ENCODE measurements at places on chromosomes 7 and 10.

GRCh38 chr7:28922624-28923331 is 35.4 kb downstream of the TRIL start:
- DNase-seq: peak; percentile 92

- no peak for DNase-seq
Observed at GRCh38 chr10:13528123-13528874, 515 bp downstream of the BEND7 start.

DNA sequence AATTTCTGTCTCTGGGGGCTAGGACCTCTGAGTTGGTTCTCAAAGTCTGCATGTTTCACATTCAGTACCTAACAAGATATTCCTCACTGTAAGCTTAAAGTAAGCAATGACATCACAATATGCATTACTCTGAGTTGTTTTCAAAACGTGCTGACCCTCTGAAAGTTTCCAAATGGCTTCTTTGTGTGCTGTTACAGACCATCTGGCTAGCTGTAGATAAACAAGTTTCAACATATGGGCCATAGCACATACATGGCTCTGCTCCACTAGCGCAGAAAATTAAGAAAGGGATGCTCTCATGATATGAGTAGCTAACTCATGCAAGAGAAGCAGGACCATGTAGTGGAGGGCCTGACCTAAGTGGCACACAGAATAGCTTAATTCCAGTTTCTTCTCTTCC is 119.0 kb downstream of the HTR7 start:
- DNase-seq: no peak

GRCh38 chr10:122878799-122879338 is 512 bp downstream of the FAM24B start:
- DNase-seq: no peak

- no peak for DNase-seq
Observed at GRCh38 chr10:80949785-80950184, 412.1 kb downstream of the SH2D4B start.

DNA sequence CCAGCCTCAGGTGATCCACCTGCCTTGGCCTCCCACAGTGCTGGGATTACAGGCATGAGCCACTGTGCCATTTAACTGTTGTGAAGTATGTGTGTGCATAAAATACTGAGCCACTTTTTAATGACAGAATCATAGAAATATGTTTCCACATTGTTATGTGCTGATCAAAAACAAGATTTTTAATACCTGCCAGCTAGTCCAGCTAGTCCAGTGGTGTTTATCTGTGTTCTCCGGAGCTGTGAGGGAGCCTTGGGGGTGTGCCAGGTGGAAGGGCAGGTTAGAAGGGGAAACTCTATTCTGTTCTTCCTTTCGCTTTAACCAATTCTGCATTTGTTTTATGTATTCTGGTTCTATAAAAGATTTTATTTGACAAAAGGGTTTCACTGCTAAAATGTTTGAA is 7.0 kb downstream of the FAM221A start:
- no peak for DNase-seq

GRCh38 chr7:30478349-30479201 is at the start of gene NOD1:
Gene NOD1 (minus strand): TSS chr7:30478784. CDS start chr7:30456921, 21,863 bp downstream.
- DNase-seq: peak; percentile 79

- DNase-seq: no peak
Observed at GRCh38 chr10:112092519-112092918, 91.0 kb downstream of the GPAM start.

GRCh38 chr7:92949748-92950147 is 113.4 kb upstream of the CDK6 start:
- no peak for DNase-seq

DNA sequence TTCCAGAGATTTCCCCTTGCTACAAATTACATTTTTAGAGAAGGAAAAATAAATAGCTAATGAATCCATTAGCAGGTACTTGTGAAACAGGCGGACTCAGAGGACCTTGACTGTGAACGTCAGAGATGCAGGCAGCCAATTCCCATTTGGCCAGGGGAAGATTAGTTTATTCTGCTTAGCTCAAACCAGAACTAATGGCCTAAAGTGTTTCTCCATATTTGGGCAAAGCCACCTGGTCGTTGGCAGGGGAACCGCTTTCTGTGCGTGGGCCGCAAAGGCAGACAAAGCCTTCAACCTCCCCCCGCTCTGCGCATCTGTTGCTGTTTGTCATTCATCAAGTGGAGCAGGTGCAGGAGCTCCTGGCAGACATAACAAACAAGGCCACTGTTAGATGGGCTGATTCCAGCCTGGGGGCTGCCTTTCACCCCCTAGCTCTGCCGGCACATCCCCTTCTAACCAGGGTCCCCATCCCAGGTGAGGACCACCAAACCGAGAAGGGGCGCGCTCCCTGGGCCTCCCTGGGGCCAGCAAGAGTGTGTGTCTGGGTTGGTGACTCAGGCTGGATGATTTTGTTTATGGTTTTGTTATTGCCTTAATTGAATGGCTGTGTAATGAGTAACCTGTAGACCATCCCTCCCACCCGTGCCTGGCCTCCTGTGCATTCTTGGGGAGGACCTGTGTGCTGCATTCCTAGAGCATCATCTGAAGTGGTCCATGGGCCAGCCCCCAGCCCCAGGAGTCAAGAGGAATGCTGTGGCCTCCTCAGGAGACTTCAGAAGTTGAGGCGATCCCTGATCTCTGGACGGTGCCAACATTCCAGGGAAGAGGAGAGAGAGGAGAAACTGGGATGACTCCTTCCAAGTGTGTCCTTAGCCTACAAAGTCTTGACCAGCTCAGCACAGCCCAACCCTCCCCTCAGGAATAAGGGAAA is 14.5 kb upstream of the CPA1 start:
- DNase-seq: no peak

DNA sequence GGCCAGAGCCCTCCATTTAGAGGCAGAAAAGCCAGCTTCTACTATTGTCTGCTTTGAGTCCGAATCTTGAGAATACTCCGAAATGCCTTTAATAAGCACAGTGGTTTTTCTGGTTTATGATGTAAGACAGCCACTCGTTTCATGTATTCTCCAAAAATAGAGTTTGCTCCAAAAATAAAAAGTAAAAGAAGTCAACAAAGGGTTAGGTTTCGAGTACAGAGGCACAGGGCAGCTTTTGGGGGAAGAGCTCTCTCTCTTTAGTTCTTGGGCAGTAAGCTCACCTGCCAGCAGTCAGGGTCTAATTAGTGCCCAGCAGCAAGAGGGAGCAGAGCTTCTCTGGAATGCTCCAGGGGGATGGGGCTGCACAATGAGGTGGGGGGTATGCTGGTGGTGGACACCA is 20.2 kb downstream of the CREB3L2 start:
- no peak for DNase-seq

DNA sequence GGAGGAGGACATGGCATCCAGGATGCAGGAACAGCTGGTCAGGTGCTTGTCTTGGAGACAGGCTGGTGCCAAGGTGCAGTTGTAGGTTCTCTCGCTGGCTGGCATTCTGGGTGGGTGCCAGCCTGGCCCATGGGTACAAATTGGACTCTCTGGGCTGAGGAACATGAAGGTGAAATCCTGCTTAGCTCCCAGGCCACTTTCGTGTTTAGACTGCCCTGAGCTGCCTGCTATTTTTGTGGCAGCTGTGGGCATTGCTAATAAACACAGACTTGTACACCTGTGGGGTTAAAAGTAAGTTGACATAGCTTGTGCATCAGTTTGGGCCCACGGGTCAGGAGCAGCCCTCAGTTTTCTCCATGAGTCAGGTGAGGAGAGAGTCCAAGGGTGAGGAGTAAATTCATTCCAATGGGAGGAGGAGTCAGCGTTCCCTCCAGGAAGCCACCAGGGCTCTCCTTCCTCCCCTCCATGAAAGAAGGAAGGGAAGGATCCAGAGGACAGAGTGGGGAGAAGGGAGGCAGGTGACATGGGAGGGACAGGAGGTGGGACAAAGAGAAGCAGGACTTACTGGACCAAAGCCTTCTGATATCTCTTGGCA is 380.0 kb downstream of the GLRX3 start:
- no peak for DNase-seq

DNA sequence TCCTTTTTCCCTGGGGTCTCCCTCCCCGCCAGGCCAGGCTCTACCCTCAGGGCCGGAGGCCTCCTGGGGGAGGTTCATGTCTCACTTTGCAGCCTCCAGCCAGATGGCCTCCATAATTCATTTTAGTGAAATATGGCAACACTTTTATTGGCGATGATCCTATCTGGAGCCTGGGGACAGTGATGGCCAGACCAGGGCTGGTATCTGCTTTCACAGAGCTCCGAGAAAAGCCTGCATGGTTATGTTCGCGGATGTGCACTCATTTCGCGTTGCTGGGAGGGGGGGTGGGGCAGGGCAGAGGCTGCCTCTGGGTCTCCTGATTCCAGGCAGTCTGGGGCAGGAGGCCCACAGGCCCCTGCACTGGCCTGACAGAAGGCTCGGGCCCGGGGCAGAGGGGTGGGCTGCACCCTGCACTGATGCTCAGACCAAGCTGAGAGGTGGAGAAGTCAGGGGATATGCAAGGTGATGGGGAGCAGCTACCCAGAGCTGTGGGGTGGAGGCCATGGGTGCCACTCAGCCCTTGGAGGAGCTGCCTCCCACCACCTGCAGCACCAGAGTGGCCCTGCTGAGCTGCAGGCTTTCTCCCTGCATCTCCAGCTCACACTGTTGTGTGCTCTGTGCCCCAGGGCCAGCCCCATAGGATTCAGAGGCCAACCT is 85.3 kb upstream of the RET start:
- DNase-seq: no peak

DNA sequence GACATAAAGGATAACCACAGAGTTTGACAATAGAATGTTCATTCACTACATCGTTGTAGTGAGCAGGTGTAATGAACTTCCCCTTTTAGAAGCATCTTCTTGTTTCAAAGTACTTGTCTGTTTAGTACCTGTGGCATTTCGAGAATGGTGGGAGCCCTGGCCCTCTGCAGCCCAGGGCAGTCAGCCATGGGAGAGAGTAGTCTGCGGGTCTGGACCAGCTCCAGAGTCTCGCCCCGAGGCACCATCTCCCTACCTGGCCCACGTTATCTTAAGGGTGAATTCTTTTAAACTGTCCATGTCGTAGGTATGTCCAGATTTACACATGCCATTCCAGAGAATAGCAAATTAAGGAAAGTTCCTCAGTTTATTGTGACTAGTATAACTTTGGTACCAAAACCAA is 99.7 kb downstream of the BMPR1A start:
- no peak for DNase-seq

GRCh38 chr7:157787275-157787701 is 450.5 kb downstream of the DNAJB6 start:
- no peak for DNase-seq

DNA sequence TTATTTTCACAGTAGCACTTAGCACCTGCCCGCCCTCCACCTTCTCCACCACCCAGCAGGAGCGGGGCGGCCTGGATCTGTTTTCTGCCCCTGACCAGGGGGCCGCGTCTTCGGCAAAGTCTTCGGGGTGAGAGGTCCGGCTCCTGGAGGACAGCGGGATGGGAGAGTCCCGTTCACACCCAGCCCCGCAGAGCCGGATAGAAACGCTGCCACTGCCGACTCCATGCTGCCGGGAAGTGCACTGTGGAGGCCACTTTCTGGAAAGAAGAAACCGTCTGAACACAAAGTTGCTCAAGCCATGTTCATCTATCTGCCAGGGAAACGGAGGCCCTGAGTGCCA is 14.5 kb upstream of the ZNF273 start:
- DNase-seq: no peak

DNA sequence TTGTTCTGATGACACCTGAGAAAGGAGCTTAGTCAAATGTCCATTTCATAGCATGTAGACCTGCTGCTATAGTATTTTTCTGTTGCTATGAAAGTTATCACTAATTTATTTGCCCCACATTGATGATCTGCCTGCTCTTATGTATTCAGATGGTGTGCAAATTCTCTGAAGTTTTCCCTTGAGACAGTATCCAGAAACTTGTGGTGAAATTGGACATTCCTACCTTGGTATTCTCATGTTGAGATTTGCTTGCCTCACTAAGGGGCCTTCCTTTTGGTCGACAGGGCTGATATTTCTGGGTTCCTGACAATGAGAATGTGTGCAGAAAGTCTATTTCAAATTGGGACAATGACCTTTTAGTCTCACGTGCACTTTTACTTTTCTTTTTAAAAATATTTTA is 253.2 kb upstream of the FZD8 start:
- DNase-seq: no peak

- no peak for DNase-seq
Observed at GRCh38 chr7:151330661-151331060, 11.0 kb upstream of the NUB1 start.

GRCh38 chr7:101820703-101821102 is 3.3 kb downstream of the CUX1 start:
- no peak for DNase-seq

DNA sequence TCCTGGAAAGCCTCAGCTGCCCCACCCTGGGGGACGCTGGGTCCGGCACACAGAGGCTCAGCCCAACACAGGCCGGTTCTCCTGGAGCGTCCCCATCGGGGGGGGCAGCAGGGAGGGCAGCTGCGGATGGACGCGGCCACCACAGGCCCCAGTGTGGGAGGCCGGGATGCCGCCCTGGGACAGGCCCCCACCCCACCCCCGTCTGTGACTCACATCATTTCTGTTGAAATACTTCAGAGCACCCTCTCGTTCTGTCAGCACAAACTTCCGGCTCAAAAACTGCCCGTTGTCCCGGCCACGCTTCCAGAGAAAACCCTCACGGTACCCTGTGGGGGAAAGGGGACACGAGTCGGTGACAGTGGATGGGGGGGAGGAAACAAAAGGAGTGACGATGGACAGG is 28.5 kb downstream of the GET4 start:
- DNase-seq: no peak

DNA sequence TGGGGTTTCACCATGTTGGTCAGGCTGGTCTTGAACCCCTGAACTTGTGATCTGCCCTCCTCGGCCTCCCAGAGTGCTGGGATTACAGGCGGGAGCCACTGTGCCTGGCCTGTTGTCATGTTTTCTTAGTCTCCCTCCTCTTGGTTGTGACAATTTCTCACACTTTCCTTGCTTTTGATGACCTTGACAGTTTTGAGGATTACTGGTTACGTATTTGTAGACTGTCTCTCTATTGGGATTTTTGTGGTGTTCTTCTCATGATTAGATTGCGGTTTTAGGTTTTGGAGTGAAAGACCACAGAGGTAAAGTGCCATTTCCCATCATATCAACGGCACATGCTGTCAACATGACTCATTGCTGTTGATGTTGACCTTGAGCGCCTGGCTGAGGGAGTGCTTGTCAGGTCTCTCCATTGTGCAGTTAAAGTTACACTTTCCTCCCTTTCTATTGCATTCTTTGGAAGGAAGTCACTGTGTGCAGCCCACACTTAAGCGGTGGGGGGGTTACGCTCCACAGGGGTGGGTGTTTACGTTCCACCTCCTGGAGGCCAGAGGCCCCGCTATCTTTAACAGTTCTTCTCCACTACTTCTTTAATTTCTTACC is 10.8 kb downstream of the NEURL1 start:
- DNase-seq: no peak

GRCh38 chr10:61363006-61363405 is 90.2 kb downstream of the TMEM26 start:
- no peak for DNase-seq

DNA sequence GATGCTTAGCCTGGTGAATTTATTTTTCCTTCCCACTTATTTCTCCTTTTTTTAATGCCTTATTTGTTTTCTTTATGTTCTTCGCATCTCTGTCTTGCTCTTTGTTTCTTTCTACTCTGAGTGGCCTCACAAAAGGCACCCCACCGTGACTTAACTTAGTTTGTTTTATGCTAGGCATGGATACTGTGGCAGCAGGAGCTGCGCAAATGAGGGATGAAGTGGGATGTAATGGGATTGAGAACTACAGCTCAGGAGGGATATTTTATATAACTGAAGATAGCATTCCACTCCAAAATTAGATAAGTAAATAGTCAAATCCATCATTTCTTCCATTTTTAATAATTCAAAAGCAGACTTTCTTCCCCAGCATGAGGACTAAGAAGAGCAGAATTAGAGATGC is 1.7 kb upstream of the CACNA2D1 start:
- DNase-seq: no peak
